ENCODE measurements at places on chromosomes 13 and 19. TPM values are rescaled to one million over a fixed set of nuclear protein-coding genes. Genes with fewer than 3 reads are reported as not detected.

DNA sequence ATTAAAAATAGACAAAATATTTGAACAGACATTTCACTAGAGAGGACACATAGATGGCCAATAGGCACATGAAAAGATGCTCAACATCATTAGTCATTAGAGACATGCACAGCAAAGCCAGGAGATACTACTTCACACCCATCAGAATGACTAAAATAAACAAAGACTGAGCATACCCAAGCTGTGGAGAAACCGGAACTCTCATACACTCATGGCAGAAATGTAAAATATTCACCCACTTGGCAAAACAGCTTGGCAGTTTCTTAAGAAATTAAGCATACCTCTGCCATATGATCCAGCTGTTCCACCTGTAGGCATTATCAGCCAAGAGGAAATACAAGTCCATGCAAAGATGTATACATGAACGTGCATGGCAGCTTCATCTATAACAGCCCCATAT lies 213.4 kb downstream of the TSHZ3 start:
- DNase-seq: no peak

Gene WDR88
- polyA plus RNA-seq: 1.3 TPM

GRCh38 chr13:50742353-50742752 lies 101.1 kb downstream of the DLEU7 start:
- no peak for DNase-seq

GRCh38 chr13:84405286-84405685 lies 523.0 kb upstream of the SLITRK1 start:
- no peak for DNase-seq

DNA sequence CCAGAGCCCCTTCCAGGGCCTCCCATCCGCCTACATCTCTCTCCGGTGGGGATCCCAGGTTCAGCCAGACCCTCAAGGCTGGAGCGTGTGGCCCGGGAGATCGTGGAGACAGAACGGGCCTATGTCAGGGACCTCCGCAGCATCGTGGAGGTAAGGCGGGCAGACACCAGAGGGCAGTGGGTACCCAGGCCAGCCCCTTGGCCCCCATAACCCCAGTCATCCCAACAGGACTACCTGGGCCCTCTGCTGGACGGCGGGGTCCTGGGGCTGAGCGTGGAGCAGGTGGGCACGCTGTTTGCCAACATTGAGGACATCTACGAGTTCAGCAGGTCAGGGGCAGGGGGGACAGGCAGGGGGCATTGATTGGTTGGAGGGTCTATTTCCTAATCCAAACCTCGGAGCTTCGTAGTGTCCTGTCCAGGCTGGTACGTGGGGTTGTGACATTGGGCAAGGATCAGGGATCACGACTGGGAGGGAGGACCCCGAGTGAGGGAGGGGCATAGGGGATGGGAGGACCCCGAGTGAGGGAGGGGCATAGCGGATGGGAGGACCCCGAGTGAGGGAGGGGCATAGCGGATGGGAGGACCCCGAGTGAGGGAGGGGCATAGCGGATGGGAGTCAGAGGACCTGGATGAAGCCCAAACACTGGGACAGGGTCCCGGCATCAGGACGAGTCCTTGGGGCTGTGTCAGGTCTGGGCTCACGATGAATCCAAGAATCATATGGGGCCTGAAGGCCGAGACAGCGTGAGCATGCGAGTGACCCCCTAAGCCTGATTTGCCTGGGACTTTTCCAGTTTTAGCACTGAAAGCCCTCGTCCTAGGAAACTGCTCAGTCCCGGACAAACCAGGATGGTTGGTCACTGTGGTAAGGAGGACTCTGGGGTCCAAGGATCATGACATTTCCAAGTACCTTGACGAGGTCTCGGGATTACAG lies 2.9 kb downstream of the PLEKHG2 start:
- DNase-seq: no peak

GRCh38 chr13:39777021-39777420 lies 121.6 kb downstream of the COG6 start:
- DNase-seq: no peak

DNA sequence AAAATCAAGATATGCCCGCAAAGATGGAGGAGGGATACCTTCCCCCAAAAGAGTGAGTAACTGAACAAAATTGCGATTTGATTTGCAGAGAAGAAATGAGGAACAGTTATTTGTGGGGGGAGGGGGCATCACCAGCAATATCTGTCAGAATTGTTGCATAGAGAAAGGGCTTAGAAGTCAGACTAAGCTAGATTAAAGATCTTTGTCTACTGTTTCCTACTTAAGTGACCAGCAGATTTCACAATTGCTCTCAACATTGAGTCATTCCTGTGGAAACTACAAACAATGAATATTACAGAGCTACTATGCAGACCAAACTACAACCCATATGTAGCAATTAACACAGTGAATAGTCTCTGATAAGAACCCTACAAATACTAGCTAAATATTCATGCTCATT lies 27.4 kb downstream of the FPR3 start:
- no peak for DNase-seq

GRCh38 chr13:46951516-46951915 lies 54.7 kb upstream of the HTR2A start:
- no peak for DNase-seq

DNA sequence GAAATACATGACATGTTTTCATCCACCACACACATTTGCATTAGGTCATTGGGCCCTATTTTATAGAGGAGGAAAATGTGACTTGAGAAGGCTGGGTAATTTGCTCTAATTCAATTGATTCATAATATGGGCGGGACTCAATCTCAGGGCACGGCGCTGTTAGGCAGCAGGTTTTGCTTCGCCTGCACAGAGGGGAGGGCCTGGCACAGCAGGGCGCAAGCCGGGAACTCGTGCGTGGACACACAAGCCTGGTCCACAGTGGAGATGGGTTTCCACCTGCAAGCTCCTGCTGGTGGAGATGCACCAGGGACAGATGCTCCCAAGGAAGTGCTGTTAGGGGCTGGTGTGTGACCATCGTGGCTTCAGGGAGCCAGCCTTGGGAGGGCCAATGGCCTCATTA lies 58.4 kb upstream of the MTIF3 start:
- DNase-seq: no peak

DNA sequence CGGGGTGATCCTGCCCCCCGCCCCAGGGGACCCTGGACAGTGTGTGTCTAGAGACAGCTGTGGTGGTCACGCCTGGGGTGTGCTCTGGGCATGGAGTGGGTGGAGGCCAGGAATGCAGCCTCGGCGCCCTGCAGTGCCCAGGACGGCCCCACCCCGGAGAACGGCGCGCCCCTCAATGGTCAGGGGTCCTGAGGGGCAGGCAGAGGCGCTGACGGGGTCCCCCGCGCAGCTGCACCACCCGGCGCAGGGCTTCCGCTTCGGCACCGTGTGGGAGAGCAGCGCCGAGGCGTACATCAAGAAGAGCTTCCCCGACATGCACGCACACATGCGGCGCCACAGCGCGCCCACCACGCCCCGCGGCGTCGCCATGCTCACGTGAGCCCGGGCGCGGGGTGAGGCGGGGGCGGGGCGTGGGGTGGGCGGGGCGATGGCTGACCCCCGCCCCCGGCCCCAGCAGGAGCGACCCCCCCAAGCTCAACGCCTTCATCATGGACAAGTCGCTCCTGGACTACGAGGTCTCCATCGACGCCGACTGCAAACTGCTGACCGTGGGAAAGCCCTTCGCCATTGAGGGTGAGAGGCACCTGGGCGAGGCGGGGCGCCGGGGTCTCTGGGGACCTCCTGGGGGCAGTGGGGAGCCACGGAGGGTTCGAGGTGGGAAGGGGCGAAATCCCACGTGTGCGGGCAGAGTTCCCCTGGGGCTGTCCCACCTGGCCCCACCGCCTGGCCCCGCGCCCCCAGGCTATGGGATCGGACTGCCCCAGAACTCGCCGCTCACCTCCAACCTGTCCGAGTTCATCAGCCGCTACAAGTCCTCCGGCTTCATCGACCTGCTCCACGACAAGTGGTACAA lies 7.4 kb downstream of the GRIN3B start:
- DNase-seq: no peak

Gene KLK2
- polyA plus RNA-seq: 0.42 TPM

GRCh38 chr13:51453959-51454703 lies 1.3 kb upstream of the INTS6 start:
- no peak for DNase-seq

Gene KIR2DL1
- not detected for polyA plus RNA-seq

DNA sequence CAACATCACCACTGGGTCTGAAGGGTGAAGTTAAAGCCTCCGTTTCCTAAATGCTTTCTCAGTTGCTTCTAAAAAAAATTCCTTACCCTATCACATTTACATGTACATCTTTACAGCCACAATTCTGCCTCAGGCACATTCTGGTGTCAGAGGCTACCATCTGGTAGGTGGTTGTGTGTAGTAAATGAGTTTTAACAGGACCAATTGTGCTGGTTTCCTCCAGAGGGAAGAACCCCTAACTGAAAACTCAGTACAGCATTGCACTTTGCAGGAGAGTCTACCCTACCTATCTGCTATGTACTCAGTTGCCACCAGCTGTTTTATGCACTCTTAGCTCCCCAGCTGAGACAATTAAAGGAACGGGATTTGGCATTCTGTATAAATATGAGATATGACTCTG lies 1576.5 kb downstream of the PCDH9 start:
- no peak for DNase-seq

Gene THSD8
- 6.7 TPM for polyA plus RNA-seq

DNA sequence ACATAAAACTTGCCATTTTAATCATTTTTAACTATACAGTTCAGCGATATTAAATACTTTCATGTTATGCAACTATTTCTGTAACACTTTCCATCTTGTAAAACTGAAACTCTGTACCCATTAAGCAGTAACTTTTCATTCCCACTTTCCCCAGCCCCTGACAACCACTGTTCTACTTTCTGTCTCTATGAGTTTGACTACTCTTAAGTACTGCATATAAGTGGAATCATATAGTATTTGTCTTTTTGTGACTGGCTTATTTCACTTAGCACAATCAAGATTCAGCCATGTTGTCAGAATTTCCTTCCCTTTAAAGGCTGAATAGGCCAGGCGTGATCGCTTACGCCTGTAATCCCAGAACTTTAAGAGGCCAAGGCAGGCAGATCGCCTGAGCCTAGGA lies 56.2 kb downstream of the ARHGAP35 start:
- no peak for DNase-seq

Gene PCCA
- polyA plus RNA-seq: 64.3 TPM

Data from renal cortex interstitium (tissue), 15 donors.